ENCODE measurements at places on chromosomes 11 and 22.

DNA sequence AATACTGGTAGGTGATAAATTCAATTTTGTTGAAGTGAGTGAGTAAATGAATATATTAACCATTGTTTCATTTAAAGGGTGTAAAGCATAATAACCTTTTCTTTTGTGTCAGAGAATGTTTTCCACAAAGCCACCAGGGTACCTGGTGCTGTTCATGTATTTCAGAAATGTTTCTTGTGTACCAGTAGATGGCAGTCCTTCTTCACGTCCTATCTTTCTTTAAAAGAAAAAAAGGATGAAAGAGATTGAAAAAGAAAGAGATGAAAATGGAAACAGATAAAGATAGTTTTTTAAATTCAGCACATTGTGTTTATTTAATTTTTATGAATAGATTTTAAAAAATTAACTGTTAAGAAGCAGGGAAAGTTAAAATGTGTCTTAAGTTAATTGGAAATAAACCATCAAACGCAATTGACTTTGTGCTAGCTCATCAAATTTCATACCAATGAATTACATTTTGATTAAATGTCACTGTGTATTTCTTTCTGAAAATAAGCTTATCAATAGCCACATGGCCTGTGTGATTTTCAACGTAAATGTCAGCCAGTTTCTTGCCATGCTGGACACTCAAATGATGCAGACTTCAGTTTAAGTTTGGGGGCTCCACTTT lies 65.5 kb upstream of the CHORDC1 start:
- no peak for DNase-seq

DNA sequence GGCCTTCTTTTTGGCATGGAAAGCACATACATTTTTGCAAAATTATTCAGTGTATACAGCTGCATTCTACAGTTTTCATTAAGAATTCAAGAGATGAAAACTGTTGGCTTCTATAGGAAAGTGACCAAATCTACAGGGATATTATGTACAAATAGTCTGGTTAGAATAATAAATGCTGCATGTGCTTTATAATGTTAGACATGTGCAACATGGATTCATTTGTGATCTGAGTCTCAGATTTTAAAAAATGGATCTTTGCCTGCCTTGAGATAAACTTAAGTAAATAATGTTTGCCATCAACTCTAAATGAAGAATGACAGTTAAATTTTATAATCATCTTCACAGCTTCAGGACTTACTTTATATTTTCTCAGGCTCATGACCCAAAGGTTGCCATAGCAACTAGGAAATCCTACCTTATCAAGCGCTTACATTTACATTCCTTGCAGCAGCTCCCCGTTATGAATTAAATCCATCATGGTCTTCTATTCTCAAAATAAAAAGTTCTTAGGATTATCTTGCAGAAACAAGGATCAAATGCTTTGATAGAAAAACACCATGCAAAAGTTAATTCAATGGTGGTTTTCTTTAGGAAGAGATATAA lies 200.2 kb downstream of the CADM1 start:
- no peak for DNase-seq

GRCh38 chr11:113778111-113778910 lies 1.3 kb upstream of the CLDN25 start:
- peak; percentile 45 for DNase-seq

DNA sequence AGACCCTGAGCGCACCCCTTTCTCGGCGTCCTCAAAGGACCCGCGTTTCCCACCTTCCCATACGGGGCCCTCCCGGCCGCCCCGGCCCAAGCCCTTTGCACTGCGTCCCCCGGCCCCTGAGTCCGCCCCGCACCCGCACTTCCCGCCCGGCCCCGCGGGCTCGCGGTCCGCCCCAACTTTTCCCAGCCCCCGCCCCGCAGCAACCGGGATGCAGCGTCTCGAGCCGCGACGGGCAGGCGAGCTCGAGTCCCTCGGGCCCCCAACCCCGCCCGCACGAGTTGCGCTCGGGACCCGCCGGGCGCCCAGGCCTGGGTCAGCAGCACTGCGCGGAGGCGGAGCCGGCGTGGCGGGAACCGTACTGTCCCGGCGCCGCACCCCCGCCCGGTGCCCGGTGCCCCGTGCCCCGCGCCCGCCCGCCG lies 371 bp downstream of the SMCO4 start:
- DNase-seq = no peak

- DNase-seq = no peak
Observed at GRCh38 chr11:14189874-14190273, 169.1 kb downstream of the RRAS2 start.

DNA sequence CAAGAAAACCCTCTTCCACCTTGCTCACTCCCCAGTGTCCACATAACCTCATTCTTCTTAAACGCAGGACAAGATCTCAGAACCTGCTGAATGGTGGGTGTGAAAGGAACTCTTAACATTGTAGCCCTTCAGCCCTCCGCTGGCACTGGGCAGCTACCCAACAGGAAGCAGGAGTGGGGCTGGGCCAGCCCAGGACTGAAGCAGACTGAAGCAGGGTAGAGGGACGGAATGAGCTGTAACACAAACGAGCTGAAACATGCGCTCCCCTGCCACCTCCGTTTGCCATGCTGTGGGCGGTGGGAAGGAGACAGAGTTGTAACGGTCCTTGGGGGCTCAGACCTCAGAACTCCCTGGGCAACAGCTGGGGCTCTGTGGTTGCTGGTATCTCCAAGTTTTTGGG lies 23.6 kb downstream of the NPAT start:
- no peak for DNase-seq

DNA sequence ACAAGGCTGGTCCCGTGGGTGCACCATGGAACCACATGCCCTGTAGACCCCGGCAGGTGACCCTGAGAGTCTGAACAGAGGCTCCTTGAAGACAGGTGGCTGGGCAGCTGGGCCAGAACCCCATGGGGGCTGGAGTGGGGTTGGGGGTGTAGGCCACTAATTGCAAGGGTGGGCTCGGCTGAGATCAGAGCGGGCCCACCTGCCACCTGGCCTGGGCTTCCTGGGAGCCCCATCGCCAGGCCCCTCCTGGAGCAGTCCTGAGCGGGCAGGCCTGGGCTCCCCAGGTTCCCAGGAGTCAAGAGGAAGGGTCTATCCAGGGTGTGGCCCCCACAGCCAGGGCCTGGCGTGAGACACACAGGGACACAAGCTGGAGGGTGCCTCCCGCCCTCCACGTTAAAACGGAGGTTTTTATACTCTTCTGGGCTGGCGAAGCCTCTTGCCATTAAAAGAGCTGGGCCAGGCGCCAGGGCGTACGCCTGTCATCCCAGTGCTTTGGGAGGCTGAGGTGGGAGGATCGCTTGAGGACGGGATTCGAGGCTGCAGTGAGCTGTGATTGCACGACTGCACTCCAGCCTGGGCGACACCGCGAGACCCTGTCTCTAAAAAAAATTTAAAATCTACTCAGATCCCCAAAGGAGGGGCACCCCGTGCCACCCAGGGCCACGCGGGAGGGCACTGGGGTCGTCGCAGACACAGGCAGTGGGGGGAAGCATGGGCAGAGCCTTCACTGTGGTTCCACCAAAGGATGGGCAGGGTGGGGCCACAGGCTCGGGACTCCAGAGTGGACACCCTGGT lies 4.8 kb upstream of the TRABD start:
- DNase-seq = no peak

- DNase-seq = no peak
Observed at GRCh38 chr11:110463153-110463552, 33.4 kb downstream of the FDX1 start.

GRCh38 chr11:111189466-111189865 lies 56.1 kb upstream of the POU2AF2 start:
- DNase-seq = no peak

DNA sequence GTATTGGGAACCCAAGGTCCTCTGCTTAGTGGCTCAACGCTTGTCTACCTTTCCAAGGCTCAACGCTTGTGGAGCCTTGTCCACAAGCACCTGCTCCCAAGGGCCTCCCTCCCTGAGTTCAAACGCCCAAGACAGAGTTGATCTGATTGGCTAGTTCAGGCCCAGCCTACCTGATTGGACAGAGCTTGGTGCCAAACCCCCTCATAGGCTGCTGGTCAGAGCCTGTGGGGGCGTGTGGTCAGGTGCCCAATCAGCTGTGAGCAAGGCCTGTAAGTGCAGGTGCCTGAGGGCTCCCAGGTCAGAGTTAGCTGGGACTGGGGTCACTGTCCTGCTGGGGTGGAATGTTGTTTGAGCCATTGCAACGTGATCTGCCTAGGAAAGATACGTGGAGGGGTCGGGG lies 16.9 kb upstream of the TMPRSS6 start:
- DNase-seq = no peak

- DNase-seq = no peak
Observed at GRCh38 chr11:117819096-117820040, 5.2 kb downstream of the FXYD2 start.

- DNase-seq = peak; percentile 14
Observed at GRCh38 chr11:114348200-114349191, 51.8 kb downstream of the C11orf71 start.

- no peak for DNase-seq
Observed at GRCh38 chr22:43098356-43098755, 9.2 kb upstream of the TTLL1 start.

- no peak for DNase-seq
Observed at GRCh38 chr11:19929655-19930054, 217.0 kb downstream of the NAV2 start.

- DNase-seq = peak; percentile 55
Observed at GRCh38 chr11:128172046-128172878, 415.1 kb downstream of the ETS1 start.

DNA sequence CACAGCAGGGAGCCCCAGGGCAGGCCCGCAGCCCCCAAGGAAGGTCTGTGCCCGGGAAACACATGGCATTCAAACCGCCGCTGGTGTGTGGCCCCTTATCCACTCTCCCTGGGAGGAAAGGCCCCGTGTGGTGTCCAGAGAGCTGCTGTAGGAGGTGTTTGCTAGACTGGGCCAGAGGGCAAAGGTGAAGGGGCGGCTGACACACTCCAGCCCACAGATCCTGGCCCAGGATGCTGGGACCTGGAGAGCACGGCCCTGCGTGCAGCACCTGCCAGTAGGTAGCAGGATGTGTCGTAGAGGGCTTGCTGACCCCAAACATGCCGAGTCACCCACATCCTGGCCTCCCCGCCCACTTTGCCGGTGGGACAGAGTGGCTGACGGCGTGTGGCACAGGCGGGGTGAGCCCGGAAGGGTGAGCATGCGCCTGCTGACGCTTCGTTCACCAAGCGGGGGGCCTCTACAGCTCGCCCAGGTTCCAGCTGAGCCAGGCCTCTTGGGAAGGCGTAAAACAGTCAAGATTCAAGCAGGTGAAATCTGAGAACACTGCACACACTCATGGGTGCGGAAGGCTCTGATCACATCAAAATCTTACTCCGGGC lies 11.0 kb downstream of the OSBPL5 start:
- DNase-seq = no peak

DNA sequence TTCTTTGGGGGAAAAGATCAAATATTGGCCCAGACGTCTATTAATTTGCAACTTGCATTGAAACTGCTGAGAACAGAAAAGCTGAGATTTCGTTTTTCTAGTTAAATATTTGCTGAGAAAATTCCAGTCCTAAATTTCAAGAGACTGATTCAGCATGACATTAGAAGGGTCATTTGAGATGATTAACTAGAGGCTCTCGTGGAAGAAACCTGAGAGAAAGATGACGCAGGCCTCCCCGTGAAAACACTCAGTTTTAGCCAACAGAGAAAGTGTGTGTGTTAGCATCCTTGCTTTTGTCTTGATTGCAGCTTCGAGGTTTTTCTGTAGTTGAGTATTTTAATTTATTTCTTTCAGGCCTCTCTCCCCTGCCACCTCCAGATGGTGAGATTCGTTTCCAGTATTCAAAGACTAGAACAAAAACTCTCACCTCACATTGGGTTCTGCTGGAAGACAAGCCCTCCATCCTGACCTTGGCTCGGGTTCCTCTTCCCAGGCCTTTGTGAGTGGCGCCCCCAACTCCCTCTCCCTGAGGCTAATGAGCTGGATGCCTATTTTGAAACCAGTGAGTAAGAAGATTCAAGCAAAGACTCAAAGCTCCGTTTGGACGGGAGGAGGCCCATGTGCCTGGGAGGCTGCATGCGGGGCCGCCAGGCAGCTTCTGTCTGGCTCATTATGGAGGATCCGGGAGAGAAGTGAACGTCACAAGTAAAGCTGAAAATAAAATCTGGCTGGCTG lies 52.4 kb downstream of the CELSR1 start:
- DNase-seq = no peak

DNA sequence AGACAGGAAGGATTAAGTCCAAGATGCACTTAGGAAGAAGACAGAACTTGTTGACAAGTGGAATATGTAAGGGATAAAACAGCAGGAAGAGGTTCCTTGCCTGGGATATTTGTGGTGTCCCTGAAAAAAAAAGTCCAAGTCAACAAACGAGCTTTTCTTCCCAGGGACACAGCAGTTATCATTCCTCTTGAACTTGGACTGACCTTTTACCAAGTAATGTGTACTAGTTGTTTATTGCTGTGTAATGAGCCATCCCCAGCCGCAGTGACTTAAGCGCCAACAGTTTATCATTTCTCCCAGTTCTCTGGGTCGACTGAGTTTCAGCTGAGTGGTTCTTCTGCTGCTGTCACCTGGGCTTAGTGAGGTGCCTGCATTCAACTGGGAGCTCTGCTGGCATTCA lies 37.0 kb downstream of the KREMEN1 start:
- no peak for DNase-seq

GRCh38 chr11:114310095-114310494 lies 13.9 kb downstream of the NNMT start:
- no peak for DNase-seq

GRCh38 chr11:45400591-45400990 lies 114.5 kb upstream of the SYT13 start:
- no peak for DNase-seq

GRCh38 chr11:21909145-21909544 lies 283.7 kb upstream of the ANO5 start:
- DNase-seq = no peak

DNA sequence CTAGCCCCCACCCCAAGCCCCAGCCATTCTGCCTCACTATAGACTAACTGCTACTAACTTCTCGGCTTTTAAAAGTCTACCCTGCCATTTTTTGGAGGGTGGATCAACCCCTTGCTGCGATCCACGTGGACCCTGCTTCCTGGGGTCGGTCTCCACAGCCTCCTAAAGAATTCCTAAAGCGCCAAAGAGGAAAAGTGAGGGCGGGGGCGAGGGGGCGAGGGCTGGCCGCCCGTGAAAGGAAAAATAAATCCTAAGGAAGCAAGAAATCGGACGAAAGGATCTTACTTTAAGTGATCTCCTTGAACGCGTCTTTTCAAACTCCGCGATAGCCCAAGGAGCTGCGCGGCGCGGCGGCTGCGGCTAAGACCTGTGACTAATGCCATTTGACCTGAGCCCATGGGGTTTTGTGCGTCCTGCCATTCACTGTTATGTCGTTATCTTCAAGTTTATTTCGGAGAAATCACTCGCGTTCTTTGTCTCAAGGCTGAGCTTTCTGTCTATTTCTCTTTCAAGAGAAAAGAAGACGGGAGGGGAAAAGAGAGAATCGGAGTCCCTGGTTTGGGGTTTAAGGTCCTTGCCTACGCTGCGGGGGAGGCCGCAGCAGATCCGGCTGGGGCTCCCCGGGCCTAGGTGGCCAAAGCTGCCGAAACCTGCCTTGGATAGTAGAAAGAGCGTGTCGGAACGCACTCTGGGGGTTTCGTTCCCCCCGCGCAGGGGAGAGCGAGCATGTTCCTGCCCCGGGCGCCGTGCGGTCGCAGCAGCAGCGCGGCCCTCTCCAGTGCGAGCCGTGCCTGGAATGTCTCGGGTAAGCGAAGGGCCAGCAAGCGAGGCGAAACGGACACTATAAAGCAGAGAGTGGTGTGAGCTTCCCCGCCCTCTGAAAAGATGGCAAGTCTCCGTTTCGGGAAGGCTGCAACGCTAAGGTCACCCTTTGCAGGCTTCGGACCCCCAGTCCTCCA lies 2.8 kb upstream of the DBX1 start:
- DNase-seq = no peak

GRCh38 chr11:13262096-13262495 lies 15.5 kb upstream of the BMAL1 start:
- no peak for DNase-seq
